Mesothelial cell of epicardium (in vitro differentiated cells): ENCODE measurements at places on chromosomes 7 and 10.

DNA sequence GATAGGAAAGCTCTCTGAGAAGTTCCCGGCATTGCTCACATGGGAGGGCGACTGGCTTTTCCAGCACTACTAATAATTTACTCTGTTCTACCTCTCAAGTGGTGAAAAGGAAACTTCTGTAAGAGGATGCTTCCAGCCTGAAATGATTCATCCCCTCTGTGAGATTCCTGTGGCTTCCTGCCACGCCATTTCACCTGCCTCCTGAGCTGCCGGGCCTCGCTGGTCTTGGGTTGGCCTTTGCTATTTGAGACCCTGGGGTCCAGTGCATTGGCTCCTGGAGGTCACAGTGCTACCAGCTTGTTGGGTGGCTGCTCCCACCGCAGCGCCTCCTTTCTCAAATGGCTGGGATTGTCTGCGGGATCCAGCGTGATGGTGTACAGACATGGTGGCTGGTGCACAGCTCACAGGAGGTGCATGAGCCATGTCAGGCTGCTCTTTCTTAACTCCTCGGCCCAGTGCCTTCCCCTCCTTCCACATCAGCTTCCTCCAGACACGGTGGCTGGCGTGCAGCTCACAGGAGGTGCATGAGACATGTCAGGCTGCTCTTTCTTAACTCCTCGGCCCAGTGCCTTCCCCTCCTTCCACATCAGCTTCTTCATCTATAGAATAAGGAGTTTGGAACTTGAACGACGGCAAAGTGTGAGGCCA is 42.9 kb upstream of the PCBD1 start:
- no peak for DNase-seq

DNA sequence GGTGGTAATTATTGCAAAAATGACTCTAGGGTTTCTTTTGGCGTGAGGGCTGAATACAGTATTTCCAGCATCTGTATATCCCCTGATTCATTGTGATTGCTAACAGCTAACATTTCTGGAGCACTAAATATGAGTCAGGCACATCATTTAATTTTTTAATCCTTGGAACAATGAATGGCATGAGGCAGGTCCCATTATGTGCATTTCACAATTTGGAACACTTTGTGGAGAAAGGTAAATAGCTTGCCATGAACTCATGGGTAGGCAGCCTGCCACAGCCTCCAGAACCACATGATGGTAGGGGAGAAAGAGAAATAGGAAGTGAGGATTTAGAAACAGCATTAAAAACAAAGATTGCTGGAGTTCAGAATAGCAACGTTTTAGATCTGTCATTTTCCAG is 1.7 kb downstream of the NPTX2 start:
- no peak for DNase-seq

GRCh38 chr7:42351316-42351935 is 114.4 kb upstream of the GLI3 start:
- no peak for DNase-seq

DNA sequence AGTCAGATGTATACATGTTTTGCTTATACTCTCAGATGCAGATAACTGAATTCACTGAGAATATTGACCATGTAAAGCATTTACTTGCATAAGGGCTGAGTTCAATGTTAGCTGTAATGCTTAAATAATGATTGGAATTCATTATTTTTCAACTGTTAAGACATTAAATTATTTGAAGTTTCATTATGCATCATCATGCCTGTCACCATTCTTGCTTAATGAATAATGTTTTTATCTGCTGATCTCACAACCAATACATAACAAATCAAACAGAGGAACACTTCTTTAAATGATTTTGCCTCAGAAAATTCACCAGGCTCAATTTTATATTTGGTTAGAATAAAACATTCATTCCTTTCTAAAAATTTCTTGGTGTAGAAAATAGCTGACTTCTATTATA is 233.4 kb downstream of the GPR37 start:
- DNase-seq = no peak

DNA sequence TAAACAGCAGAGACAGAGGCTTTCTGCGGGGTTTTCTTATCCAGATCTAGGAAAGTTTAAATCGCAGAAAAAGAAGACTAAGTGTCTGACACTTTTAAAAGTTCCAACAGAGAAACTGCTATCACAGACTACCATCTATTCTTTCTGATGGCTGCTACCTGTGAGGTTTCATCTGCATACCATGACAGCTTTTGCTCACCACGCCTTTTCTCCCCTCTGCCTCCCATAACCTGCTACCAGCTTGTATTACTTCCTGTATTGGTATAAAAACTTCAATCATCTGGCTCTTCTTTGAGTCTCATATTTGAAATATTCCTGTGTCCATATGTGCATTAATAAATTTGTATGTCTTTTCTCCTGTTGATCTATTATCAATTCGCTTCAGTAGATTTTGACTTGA is 34.1 kb upstream of the RTKN2 start:
- no peak for DNase-seq

DNA sequence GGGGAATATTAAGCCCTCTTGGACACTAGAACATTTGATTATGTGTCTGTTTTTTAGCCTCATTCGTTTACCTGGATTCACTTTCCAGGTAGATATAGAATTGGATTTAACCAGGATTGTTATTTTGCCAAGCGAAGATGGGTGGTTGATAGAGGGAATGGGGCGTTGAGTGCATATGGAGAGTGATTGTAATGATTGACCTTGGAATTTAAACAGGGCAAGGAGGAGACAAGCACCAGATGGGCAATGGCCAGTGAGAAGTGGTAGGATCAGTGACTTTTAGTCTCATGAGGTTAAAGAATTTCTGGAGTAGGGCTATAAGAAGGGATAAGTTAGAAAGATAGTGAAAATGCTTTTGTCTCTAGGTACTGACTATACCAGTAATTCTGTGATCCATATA is 211.2 kb upstream of the CSTF2T start:
- DNase-seq = no peak

- no peak for DNase-seq
Observed at GRCh38 chr7:18064242-18064838, 36.7 kb upstream of the PRPS1L1 start.
